ENCODE measurements at places on chromosomes 2 and 18.

GRCh38 chr2:153077311-153077710 is 358.9 kb downstream of the ARL6IP6 start:
- H3K27ac ChIP-seq, result no peak overlapping the region
- no peaks in the 10 kb centered on the region for H3K36me3 ChIP-seq
- DNase-seq, result no peak
- no peak overlapping the region for H3K4me3 ChIP-seq

DNA sequence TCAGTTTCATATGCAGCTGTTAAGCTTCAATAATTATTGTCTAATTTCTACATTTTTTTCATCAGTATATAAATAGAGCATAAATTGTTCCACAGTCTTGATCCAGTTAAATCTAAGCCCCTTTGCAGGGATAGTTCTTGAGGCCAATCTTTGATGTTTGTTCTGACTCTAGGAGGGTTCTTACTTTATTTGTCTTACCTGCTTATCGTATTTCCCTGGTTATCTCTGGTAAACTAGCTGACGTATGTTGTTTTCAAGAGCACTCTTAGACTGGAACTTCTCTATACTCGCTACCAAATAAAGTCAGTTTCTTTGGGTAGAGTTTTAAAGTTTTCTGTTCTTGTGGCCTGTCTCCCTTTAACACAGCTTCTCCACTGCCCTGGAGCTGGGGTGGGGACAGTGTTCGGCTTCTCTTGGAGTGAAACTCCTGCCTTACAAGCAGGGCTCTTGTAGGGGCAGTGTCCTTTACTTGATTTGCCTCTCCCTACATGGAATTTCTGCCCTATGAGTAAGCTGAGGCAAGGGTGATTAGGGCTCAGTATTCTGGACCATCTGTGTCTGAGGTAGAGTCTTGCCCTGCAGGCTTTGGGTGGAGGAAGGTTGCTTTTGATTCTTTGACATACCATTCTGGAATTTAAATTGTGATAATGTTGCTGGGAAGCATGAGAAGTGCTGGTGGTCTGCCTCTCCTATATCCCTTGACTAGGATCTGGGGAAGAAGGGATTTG is 90.3 kb downstream of the PTPN4 start:
- no peaks in the 10 kb centered on the region for H3K27me3 ChIP-seq
- peaks cover 62% of the 10 kb centered on the region for H3K36me3 ChIP-seq
- no peak overlapping the region for H3K4me3 ChIP-seq
- H3K4me1 ChIP-seq, result no peaks in the 10 kb centered on the region

DNA sequence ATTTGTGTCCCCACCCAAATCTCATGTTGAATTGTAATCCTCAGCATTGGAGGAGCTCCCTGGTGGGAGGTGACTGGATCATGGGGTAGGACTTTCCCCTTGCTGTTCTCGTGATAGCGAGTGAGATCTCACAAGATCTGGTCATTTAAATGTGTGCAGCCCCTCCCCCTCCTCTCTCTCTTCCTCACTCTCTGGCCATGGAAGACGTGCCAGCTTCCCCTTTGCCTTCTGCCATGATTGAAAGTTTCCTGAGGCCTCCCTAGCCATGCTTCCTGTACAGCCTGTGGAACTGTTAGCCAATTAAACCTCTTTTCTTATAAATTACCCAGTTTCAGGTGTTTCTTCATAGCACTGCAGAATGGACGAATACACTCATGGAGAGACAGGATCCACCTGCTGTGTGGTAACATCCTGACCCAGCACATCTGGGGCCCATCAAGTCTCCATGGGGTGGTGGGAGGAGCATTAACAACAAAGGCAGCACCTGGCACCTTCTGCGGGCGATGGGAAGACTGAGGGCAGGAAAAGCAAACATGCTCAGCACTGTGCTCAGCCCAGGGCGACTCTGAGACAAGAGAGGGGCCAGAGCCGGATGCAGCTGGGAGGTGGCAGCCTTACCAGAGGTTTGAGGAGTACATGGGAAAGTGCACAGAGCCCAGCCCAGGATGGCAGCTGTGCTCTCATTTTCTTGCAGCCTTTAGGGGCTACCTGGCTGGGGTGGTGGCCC is 16.2 kb upstream of the ALPP start:
- H3K36me3 ChIP-seq, result no peaks in the 10 kb centered on the region
- DNase-seq, result no peak
- peaks cover 2% of the 10 kb centered on the region for H3K27me3 ChIP-seq

DNA sequence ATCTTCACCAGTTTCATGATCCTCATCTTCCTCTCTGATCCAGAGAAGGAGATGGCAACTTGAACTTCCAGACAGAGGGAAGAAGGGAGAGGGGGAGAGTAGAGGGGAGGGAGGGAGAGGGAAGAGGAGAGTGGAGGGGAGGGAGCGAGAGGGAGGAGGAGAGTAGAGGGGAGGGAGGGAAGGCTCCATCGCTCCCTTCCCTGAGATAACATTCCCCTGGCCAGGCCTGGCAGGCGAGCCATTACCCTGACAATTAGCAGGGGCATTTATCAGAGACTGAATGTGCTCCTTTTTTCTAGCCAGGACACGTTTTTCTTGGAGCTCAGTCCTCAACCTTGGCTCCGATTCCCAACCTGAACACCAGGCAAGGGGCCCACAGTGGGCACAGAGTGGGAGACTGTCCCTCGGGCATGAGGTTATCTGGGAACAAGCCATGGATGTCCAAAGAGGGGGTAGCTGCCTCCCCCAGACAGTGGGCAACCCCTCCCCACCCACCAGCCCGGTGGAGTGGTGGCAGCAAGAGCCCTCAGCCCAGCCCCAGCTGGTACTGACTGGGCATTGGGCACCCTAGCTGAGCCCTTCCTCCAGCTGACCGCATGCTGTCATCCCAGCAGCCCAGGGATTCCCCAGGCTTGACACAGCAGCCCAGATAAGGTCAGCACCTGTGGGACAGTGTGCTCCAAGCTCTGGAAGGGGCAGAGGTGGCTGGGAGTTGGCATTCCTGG is 81.8 kb downstream of the TNS1 start:
- DNase-seq, result no peak
- no peaks in the 10 kb centered on the region for H3K27me3 ChIP-seq
- H3K4me1 ChIP-seq, result peaks cover 76% of the 10 kb centered on the region
- peaks cover 2% of the 10 kb centered on the region for H3K36me3 ChIP-seq
- peak overlapping the region; percentile 83 for H3K27ac ChIP-seq

DNA sequence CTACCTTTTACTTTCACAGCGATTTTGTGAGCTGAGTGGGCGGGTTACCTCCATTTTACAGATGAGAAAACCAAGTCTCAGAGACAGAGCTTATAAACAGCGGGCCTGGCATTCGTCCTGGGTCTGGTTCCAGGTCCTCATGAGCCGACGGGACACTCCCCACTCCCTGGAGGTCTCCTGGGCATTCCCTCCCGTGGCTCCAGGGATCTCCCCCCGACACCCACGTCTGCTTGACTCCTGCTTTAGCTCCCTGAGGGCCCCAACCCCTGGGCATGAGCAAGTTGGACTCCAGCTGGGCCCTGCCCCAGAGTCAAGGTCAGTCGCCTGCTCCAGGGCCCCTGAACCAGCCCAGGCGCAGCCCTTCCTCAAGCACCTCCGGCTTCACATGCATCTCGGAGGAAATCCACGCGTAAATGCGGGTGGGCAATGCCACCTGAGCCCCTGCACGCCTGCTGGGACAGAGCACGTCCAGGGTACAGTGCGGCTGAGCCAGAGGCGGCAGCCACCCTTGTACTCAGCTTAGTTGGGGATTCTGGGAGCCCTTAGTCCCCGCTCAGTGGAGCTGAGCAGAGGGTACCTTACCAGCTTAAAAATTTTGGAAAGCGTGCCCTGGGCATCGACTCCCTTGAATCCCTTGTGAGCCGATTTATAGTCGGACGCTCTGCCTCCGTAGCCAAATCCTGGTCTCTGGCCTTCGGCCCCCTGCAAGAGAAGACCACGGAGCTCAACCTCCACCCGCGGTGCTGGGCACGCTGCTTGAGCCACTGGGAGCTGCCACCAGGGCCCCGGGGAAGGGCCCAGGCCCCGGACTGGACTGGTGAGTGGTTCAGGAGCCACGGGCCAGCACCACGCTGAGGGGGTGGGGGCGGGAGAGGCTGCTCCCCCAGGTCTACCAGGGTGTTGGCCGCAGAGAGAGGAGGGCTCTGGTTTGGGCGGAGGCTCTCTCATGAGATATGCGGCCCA is 148.1 kb downstream of the MBP start:
- DNase-seq, result no peak
- H3K36me3 ChIP-seq, result peaks cover 4% of the 10 kb centered on the region
- H3K4me1 ChIP-seq, result peaks cover 6% of the 10 kb centered on the region
- H3K4me3 ChIP-seq, result no peak overlapping the region
- no peak overlapping the region for H3K27ac ChIP-seq

GRCh38 chr18:8439055-8439454 is 170.2 kb upstream of the RAB12 start:
- no peak for DNase-seq
- no peak overlapping the region for H3K4me3 ChIP-seq
- H3K27ac ChIP-seq, result no peak overlapping the region
- H3K27me3 ChIP-seq, result peaks cover 5% of the 10 kb centered on the region
- no peaks in the 10 kb centered on the region for H3K4me1 ChIP-seq
- no peaks in the 10 kb centered on the region for H3K36me3 ChIP-seq

DNA sequence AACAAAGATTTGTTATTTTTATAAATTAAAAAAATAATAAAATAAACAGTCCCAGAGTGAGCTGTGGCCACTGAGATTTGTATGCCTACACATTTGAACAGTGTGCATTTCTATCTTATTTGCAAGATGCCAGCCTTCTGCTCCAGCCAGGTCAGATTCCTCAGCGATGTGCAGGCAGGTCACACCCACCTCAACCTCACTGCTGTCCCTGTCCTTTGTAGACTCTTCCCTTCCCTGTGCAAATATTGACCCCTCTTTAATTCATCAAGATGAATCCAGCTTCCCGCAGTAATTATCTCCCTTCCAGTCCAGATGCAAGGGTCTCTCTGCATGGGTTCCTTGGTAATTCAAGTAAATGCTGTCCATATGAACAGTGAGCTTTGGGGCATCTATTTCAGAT is 256.2 kb downstream of the PIEZO2 start:
- peaks cover 20% of the 10 kb centered on the region for H3K4me1 ChIP-seq
- no peak for DNase-seq
- H3K27me3 ChIP-seq, result peaks cover 1% of the 10 kb centered on the region
- no peak overlapping the region for H3K4me3 ChIP-seq

DNA sequence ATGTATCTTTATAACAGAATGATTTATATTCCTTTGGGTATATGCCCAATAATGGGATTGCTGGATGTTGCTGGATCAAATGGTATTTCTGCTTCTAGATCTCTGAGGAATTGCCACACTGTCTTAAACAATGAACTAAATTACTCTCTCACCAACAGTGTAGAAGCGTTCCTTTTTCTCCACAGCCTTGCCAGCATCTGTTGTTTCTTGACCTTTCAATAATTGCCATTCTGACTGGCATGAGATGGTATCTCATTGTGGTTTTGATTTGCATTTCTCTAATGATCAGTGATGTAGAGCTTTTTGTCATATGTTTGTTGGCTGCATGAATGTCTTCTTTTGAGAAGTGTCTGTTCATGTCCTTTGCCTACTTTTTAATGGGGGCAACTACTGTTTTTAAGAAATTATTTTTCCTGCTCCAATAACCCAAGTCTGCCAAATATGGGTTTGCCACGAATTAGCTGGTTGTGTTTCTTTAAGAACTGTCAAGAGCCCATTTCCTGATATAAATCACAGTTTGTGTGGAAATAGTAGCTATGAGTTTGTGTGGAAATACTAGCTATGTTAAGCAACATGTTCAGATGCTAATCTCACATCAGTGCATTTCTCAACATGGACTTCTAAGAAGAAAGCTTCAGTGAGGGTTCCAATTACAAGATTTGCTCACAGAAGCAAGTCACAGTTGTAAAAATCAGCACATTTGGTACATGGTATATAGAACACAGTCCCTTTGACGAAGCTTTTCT is 259.4 kb downstream of the ANAPC1 start:
- DNase-seq, result no peak
- no peaks in the 10 kb centered on the region for H3K27me3 ChIP-seq
- H3K36me3 ChIP-seq, result peaks cover 7% of the 10 kb centered on the region
- H3K4me1 ChIP-seq, result peaks cover 5% of the 10 kb centered on the region

GRCh38 chr2:174965551-174965950 is 39.6 kb downstream of the CHN1 start:
- no peak overlapping the region for H3K4me3 ChIP-seq
- peaks cover 50% of the 10 kb centered on the region for H3K4me1 ChIP-seq
- no peak for DNase-seq
- peak overlapping the region; percentile 93 for H3K27ac ChIP-seq
- H3K36me3 ChIP-seq, result peaks cover 3% of the 10 kb centered on the region

DNA sequence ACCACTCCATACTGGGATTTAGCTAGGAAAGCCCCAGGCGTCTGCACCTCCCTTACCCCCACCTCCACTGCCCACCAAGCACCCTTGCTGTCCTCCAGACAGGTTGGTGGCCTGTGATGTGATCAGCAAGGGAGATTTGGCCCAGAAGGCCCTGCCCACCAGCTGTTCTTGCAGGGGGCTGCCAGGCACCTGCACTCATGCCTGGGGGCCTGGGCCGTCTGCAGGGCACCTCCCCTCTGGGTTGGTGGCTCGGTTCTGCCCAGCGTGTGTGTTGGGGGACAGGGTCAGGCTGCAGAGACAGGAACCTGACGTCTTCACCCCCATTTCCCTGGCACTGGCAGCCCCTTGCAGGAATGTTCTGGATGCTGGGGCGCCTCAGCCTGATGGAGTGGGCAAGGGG is 5.8 kb downstream of the DNMT3A start:
- H3K27ac ChIP-seq, result no peak overlapping the region
- peaks cover 7% of the 10 kb centered on the region for H3K36me3 ChIP-seq
- H3K4me1 ChIP-seq, result peaks cover 50% of the 10 kb centered on the region
- H3K27me3 ChIP-seq, result no peaks in the 10 kb centered on the region
- H3K4me3 ChIP-seq, result no peak overlapping the region

DNA sequence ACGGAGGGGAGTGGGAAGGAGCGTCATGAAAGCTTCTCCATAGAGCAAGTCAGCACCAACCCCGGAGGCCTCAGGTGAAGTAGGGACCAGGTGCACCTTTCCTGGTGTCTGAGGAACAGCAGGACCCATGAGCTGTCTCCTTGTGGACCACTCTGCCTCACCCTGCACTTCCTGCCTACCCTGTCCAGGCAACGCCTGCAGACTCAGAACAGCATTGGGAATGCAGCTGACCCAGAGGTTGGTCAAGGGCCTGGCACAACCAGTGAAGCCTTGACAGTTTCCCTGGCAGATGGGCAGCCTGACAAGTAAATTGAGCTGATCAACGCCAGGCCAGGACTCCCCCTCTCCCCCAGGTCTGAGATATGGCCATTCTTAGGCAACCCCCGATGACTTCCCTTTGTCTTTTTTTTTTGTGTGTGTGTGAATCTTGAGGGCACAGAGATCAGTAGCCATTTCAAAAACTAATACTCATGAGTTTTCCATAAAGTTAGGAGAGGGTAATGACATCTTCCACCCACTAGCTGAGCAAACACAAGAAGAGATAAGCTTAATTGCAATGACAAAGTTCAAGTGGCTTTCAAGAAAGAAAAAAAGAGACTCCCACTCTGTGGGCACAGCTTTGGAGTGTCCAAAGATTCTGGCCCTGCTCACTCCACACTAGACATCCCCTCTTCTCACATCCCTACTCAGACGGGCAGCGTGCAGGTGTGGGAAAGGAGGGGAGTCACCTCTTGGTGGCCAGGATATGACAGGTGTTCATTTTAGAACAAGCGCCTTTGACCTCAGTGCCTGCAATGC is 3.5 kb upstream of the FABP1 start:
- H3K27me3 ChIP-seq, result peaks cover 56% of the 10 kb centered on the region
- DNase-seq, result no peak
- H3K4me1 ChIP-seq, result no peaks in the 10 kb centered on the region
- H3K27ac ChIP-seq, result no peak overlapping the region
- no peak overlapping the region for H3K4me3 ChIP-seq
- no peaks in the 10 kb centered on the region for H3K36me3 ChIP-seq

All from mesothelial cell of epicardium (in vitro differentiated cells).